ENCODE measurements at places on chromosomes 7 and 10. TPM values are rescaled to one million over a fixed set of nuclear protein-coding genes. Genes with fewer than 3 reads are reported as not detected.

The NYAP1 gene
- 1.1 TPM for total RNA-seq

The CUZD1 gene
- 0.94 TPM for total RNA-seq

The ARHGAP22 gene
- total RNA-seq, result 4.1 TPM

The MEOX2 gene
- total RNA-seq, result not detected

The CPA2 gene
- not detected for total RNA-seq

The CNPY4 gene
- 11.8 TPM for total RNA-seq

The THSD7A gene
- 2.8 TPM for total RNA-seq

All from A549 treated with DMSO at 1 μM for 4 hours (cell line).